ENCODE measurements at places on chromosomes 2 and 18.

DNA sequence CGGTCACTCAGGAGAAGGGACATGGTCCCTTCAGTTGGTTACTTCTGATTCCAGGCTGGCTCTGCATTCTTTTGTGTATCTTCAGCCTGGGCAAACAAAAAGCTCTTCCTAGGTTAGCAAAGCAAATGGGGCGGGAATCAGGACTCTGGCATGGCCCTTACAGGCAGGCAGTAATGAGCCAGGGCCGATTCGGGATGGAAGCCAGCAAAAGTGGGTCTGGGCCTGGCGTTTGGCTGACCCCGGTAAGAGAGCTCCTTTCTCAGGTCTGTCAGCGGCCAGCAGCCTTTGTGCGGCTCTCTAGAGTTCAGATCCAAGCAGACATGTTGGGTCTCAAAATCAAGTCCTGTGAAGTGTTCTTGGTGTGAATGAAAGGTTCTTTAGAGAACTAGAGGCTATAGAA, 81.5 kb upstream of the EML6 start:
- peak; percentile 72 for DNase-seq

DNA sequence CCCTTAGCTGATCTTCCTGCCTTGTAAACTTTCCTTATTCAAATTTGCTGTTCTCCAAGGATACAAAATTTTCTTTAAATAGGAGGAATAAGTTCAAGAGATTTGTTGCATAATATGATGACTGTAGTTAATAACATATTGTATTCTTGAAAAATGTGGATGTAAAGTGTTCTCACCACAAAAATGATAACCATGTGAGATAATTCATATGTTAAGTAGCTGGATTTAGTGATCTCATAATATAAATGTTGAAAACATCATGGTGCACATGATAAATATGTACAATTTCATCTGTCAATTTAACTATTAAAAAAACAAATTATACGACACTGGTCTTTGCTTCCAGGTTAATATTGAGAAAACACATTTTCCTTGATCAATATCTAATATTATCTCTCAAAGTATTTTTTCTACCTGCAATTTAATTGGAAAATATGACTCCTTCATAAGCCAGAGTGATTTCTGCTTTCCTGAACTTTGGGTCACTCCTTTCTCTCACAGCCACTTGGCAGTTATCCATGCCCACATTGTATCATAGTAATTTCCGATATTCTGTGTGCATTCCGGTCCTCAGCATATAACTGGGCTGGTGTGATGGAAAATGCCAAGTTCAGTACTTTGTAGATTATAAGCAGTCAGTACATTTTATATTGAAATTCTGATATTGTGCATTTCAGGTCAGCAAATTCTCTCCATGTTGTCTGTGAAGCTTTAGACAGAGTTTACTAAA, 152.6 kb downstream of the GULP1 start:
- no peak for DNase-seq

- no peak for DNase-seq
Observed at GRCh38 chr2:235536711-235537110, 42.9 kb downstream of the AGAP1 start.

DNA sequence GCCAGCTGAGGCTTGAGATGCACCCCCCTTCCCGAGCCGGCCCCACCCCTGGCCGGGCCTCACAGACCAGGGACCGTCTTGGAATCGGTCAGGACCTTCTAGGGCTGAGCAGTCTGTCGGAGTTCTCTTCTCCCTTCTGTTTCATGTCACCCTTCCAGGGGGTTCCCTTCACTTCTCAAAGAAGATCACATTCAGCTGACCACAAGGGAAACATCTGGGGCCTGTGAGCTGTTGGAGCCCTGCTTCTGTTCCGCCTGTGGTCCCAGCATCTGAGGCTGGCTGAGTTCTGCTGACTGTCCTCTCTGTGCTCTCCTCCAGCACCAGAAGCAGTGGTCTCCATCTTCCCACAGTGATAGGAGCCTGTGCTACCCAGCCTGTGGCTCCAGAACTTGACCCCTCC, 106.5 kb downstream of the SEPTIN10 start:
- no peak for DNase-seq

GRCh38 chr2:11473659-11474433, 7.9 kb upstream of the E2F6 start:
- DNase-seq: no peak

GRCh38 chr2:42171396-42171980, 2.3 kb downstream of the EML4 start:
- no peak for DNase-seq

DNA sequence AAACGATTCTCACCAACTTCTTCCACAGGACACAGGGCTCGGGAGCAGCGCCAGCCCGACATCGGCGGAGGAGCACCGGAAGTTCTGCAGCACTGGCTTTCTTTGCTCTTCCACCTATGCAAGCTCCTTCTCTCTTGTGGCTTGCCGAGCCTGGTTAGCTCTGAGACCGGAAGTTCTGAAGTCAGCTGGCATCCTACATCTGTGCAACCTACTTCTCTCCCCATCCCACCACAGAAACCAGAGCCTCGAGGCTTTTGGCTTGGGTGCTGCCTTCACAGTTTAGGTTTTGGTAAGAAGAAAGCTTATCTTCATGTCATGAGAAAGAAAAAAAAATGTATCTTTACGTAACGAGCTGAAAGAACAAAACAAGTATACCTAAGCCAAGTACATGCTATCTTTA, 111.7 kb downstream of the ANKRD44 start:
- no peak for DNase-seq

GRCh38 chr2:34936089-34936488, 1337.0 kb upstream of the FAM98A start:
- no peak for DNase-seq

DNA sequence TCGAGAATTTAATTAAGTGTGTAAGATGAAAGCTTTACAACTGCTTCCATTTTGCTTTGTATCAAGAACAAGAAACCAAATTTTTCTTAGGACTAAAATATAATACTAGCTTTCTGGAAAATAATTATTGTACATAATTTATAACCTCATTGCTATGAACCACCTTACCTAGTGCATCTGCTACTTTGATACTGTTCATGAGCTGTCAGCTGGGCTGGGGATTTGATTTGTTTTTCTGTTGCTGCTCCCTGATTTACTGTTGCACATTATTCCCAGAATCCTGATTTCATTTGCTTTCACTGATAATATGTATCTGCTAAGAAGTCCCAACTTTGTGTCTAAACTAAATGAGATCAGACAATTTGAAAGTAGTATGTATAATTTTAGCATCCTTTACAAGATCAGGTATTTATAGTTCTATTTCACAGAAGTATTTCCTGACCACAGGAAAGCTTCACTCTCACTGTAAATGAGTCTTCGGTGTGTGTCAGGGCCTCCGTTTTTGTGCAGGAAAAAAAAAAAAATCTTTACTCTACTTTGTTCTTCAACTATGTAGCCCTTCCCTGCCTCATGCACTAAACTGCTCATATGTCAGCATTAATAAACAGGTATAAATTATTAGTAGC, 105.6 kb upstream of the CCDC150 start:
- DNase-seq: no peak

GRCh38 chr2:10537522-10538199, 89.5 kb upstream of the ODC1 start:
- no peak for DNase-seq

GRCh38 chr2:19815746-19816145, 86.0 kb downstream of the TTC32 start:
- no peak for DNase-seq

GRCh38 chr18:9421096-9421900, 54.0 kb upstream of the RALBP1 start:
- DNase-seq: no peak
